Fibroblast of the conjunctiva (primary cell): ENCODE measurements at places on chromosomes 2 and 18.

GRCh38 chr18:3655254-3656050 is 205.5 kb downstream of the TGIF1 start:
- no peak for DNase-seq

- DNase-seq = no peak
These were observed 864 bp downstream of the LBH start for GRCh38 chr2:30231996-30232800.

- no peak for DNase-seq
These were observed 106.2 kb downstream of the STPG4 start for GRCh38 chr2:47048801-47049480.

GRCh38 chr2:202307690-202308089 is 42.1 kb downstream of the NOP58 start:
- DNase-seq = no peak

DNA sequence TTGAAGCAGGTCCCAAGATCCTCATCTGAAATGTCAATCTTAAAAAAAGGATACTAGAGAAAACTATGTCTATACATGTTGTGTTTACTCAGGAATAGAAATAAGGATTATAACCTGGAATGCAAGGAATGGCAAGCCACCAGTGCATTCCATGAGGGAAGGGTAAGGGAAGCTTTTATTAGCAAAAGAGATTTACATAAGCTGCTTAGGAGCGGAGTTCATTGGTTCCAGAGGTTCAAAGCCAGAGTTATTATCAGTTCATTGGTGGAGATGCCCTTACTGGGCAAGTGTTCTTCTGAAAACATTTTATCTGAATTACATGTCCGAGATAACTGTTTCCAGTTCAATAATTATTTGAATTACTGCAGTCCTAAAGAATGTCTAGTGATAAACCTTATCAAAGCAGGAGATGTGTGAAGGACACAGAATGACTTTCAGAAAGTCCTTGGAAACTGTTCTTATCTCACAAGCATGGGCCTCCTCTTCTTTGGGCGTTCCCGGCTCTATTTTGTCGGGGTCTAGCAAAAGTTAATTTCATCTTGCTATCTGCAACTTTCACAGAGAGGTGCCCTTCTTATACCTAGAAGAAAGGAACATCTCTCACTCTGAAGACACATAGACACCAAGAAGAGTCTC is 23.5 kb downstream of the COMMD1 start:
- DNase-seq = no peak

DNA sequence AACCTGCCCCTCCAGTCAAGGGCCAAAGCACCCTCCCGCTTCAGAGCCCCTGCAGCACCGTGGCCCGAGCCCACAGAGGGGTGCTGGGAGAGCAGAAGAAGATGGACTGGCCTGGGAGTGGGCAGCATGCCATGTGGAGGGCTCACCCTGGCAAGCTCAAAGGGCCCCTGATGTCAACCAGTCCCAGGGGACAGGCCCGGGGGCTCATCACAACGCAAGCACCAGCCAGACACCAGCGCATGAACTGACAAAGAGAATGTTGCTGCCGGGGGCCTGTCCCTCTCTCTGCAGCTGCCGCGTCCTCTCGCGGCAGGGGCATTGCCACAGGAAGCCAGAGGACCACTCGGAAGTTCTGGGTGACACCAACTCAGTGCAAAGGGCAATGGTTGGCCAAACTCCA is 30.3 kb upstream of the BIN1 start:
- no peak for DNase-seq

GRCh38 chr18:44533071-44533470 is 147.6 kb upstream of the SETBP1 start:
- no peak for DNase-seq

GRCh38 chr18:69109686-69110085 is 291.0 kb upstream of the DOK6 start:
- DNase-seq = no peak

DNA sequence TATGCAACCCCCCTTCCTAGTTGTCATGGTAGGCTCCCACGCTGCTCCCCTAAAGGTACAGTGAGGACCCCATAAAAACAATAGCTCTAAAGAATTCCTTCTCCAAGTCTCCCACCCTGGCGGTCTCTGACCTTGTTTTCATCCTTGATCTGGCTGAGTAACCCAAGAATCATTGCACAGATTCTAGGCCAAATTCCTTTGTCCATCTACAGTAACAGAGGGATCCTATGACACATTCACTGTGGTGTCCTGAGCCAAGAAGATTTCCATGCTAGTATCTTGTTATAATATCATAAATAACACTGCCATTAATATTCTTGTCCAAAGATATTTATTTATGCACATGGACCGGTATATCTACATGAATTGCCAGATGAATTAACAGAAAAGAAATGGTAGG is 240.2 kb downstream of the CYP26B1 start:
- no peak for DNase-seq

DNA sequence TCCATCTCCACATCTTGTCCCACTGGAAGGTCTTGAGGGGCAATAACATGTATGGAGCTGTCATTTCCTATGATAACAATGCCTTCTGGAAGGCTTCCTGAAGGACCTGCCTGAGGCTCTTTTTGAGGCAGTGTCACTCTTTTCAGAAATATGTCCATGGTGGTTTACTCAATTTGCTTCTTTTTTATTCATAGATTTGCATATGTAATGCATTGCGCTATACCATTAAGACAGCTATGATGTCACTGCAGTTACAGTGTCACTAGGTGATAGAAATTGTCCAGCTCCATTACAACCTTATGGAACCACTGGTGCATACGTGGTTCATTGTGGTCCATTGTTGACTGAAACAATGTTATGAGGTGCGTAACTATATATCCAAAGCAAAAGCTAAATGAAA is 19.9 kb downstream of the NABP1 start:
- no peak for DNase-seq

- no peak for DNase-seq
These were observed 10.7 kb downstream of the MERTK start for GRCh38 chr2:111909079-111909478.

GRCh38 chr18:76374330-76375281 is 120.4 kb downstream of the ZNF516 start:
- DNase-seq = no peak

- DNase-seq = no peak
These were observed 55.4 kb upstream of the THOC1 start for GRCh38 chr18:323253-323622.

DNA sequence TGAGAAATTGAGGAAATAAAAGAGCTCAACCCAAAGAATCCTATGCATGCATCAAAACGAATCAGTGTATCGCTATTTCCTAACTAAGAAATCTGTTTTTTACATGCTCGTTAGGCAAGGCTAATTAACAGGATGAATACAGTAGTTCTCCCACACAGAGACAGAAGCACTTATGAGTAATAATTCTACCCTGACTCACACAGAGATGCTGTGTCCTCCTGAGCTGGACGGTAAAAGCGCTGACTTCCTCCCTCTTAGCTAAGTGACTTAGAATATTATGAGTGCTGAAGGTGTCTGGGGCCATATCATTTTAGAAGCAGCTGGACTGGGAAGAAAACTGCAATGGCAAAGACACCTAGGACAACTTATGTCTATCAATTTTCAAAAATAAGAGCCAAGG is 18.5 kb downstream of the PLEKHM3 start:
- DNase-seq = no peak

DNA sequence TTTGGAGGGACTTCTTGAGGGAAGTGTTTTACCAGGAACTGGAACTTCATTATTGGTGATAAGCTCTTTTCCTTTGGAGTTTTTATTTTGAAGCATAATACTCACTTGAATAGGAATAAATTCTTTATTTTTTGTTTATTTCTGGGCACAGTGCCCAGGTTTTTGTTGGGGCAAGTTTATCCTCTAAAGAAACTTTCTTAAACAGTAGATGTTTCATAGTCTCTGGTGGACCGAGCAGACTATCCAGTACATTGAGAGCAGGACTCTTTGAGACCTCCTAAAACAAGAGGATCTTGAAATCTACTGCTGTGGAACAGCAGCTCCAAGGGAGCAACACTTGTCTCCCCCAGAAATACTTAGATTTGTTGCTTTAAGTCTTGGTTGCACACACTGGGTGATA is 109.4 kb downstream of the PARD3B start:
- DNase-seq = no peak

DNA sequence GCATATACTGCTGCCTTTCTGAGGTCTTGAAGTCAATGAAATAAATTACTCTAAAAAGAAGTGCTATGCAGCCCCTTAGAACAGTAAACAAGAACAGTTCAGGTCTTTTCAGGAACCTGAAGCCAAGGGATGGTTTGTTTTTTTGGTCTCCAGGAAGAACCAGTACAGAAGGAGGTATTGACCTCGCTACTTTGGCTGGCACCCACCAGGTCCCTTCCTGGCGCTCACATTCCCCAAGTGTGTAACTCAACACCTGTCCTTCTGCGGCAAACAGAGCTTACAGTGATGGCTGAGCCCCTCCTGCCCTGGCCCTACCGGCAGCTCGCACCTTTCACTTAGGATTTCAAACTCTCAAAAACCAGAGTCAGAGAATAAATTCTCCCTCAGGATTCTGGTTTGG is 51.9 kb downstream of the SETBP1 start:
- DNase-seq = no peak

GRCh38 chr2:9885036-9885684 is 41.9 kb downstream of the TAF1B start:
- DNase-seq = no peak

DNA sequence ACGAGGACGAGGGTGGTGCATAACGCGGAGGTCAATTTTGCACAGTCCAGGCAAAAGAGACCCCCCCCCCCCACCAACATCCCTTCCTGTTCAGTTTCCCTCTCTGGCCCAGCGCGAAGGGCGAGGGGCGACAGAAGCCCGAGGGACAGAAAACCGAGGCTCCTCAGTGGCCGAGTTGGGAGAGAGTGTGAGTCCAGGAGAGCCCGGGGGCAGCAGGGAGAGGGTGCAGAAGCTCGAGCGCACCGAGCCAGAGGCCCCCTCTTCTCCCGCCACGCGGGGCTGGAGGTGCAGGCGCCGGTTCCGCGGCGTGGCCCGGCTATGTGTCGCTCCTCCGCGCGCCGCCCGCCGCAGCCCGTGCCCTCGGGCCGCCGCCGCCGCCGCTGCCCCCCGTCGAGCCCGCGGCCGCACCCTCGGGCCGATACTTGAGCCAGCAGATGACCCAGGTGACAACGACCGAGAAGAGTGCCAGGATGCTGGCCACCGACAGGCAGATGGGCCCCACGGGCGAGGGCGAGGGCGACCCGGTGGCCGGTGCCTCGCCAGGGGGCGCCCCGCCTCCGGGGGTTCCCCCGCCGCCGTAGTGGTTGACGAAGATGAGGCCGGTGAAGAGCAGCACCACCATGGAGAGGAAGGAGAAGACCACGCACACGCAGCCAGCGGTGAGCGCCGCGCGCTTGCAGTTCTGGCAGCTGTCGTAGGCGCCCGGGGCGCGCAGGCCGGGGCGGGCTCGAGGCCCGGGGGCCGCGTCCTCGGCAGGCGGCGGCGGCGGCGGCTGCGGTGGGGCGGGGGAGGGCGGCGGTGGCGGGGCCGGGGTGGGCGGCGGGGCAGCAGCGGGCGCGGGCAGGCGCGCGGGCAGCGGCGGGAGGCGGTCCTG is 20.2 kb upstream of the PAX3 start:
- no peak for DNase-seq

DNA sequence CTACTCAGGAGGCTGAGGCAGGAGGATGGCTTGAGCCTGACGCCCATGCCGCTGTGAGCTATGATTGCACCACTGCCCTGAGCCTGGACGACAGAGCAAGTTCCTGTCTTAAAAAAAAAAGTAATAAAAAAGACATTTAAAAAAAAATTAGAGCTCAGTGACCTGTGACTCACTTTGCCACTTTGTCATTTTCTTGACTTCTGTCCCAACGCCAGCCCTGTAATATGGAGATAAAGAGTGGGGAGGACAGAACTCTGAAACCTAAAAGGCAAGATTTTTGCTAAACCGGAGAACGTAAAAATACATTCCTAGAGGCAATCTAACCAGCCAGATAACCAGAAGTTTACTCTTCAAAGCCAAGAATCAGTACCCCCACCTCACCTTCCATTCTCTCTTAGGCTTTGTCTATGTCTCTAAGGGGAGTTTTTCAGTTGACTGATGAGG is 49.0 kb downstream of the PRKRA start:
- no peak for DNase-seq

- DNase-seq = no peak
These were observed 465.8 kb downstream of the PARD3B start for GRCh38 chr2:205011031-205011430.

DNA sequence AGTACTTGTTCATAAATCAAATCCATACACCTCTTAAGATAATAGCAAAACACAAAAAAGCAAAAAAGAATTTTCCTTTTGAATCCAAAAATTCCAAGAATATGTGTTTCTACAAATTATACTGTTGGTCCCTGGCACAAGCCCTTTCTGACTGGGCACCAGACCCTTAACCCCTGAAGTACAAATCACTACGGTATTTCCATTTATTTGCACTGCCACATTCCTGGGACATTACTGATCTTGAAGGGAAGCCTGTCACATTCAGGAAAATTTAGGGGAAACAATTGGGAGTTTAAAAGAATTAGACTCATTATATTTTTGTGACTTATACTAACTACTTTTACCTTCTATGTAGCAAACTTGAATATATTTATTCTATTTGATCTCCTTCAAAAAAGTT is 98.8 kb downstream of the ZNF521 start:
- DNase-seq = no peak

- DNase-seq = no peak
These were observed 756.5 kb downstream of the GALR1 start for GRCh38 chr18:78006006-78006773.

DNA sequence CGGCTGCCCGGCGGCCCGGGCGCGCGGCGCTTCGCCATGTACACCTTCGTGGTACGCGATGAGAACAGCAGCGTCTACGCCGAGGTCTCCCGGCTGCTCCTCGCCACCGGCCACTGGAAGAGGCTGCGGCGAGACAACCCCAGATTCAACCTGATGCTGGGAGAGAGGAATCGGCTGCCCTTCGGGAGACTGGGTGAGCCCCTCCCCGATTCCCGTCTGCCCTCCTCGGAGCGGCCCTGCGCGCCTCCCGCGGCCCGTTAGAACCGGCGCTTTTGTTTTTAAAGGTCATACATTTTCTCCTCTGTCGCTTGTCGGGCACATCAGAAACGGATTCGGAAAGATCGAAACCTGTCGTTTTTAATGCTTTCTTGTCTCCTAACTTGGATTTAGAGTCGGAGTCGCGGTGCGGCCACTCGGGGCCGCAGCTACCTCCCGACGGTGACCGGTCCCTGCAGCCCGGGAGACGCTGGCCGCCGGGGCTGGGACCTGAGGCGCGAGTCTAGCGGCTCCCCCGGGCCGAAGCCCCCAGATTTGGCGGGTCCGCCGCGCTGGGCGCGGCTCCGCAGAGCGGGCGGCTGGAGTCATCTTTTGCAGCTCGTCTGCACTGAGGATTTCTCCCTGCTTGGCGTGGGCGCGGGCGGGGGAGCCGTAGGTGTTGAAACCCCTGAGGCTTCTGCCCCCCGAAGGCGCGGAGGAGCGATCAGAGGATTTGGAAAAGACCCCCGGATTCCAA is 519 bp downstream of the TTL start:
- no peak for DNase-seq

DNA sequence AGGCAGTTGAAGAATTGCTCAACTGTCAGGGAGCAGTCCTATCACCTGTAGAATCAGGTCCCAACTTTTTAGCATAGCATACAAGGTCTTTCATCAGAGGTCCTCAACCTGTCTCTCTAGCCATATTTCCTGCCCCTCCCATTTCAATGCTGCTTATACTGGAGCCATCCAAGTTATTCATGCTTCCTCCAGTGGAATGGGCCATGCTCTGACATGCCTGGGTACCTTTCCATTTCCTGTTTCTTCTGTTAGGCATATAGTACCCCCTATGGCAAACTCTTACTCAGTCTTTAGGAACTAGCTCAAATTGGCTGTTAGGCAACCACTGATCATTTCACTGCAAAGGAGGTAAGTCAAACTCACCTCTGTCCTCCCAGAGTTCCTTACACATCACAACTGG is 51.0 kb upstream of the ABCA12 start:
- no peak for DNase-seq

GRCh38 chr18:62979900-62980299 is 264.6 kb downstream of the PHLPP1 start:
- DNase-seq = no peak
